NCI-H446 treated with DMSO at 0.1 percent for 48 hours (cell line): ENCODE measurements at places on chromosomes 12 and 14.

DNA sequence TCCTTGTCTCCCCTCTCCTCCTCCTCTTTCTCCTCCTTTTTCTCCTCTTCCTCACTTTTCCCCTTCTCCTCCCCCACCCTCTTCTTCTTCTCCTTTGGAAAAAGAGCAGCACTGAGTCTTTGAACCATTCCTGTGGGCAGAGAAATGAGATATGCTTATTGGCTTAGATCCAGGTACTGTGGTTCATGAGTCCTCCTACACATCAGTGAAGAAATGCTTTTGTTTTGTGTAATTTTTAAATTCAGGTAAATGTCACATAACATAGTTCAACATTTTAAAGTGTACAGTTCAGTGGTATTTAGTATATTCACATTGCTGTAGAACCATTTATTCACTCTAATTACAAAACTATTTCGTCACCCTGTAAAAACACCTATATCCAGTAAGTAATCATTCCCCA is 402.1 kb downstream of the AACS start:
- no peak for DNase-seq

DNA sequence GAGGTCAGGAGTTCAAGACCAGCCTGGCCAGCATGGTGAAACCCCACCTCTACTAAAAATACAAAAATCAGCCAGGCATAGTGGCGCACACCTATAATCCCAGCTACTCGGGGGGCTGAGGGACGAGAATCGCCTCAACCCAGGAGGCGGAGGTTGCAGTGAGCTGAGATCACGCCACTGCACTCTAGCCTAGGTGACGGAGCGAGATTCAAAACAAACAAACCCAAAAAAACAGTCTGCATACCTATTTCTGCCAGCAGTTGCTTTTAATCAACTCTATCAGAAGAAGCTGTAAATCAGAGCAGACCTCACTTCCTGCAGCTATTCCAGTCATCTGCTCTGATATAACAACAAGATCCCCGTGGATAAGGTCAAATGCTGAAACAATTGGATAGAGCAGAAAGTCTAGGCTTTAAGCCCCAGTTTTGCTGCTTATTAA is 50.5 kb downstream of the LIMA1 start:
- DNase-seq, result no peak

- DNase-seq, result no peak
These were observed 552.7 kb downstream of the SNAPC1 start for GRCh38 chr14:62314871-62315270.

GRCh38 chr12:19025582-19025981 is 104.0 kb upstream of the PLEKHA5 start:
- no peak for DNase-seq

- DNase-seq, result no peak
These were observed 33.6 kb upstream of the BDKRB2 start for GRCh38 chr14:96170961-96171592.

DNA sequence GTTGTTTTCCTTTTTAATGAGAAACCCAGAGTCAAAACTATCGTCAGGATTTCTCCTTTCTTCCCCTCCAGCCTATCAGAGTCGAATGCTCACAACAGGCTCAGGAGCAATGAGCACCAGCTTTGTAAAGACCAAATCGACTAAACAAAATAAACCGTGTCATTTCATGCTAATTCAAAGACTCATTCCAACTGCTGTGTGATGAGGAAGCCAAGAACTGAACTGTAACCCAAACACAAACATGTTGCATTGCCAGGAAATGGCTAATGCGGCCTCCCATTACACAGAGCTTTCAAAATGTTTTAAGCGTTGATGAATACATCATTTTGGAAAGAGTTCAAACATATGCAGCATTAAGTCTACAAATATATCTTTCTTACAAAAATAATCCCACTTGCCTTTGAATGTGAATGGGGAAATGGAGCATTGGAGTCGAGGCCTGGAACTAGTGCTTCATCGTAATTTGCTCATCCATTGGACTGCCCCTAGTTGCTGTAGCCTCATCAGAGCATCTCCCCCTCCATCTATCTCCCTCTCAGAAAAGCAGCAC is 349.5 kb downstream of the GXYLT1 start:
- DNase-seq, result peak; percentile 89

DNA sequence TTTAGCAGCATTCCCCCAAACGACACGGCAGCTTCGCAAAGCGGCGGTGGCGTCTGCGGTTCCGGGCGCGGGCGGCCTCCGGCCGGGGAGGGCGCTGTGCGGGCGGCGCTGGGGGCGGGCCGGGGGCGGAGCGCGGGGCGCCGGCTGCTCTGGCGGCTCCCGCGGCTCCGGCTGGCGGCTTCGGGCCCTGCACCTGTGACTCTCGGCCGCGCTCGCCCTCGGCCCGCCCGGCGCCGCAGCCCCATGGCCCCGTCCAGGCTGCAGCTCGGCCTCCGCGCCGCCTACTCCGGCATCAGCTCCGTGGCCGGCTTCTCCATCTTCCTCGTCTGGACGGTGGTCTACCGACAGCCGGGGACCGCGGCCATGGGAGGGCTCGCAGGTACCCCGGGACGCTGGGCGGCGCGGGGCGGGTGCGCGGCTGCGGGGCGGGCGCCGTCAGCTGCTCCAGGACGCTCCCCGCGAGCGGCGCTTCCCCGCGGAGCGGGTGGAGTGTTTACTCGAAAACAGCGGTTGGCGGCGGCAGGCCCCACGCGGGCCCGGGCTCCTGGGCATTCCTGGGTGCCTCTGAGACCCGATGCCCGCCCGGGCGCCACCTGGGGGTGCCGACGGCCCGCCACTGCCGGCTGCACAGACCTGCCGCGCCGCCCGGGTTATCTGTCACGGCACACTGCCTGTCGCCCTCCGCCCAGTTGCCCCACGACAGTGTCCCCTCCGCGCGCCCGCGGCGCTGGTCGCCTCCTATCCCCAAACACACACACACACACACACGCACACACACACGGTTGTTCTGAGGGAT is at the start of gene SLC48A1:
Gene SLC48A1 (plus strand): TSS at position 177 of the 796 bp plus-strand sequence. CDS start 67 bp downstream, at position 244.
- DNase-seq, result peak; percentile 44

- DNase-seq, result peak; percentile 45
These were observed at the start of gene SRGAP1 for GRCh38 chr12:63844391-63845341. TSS of gene SRGAP1 (plus strand) at chr12:63844700. CDS start at chr12:63844817, 117 bp downstream.

DNA sequence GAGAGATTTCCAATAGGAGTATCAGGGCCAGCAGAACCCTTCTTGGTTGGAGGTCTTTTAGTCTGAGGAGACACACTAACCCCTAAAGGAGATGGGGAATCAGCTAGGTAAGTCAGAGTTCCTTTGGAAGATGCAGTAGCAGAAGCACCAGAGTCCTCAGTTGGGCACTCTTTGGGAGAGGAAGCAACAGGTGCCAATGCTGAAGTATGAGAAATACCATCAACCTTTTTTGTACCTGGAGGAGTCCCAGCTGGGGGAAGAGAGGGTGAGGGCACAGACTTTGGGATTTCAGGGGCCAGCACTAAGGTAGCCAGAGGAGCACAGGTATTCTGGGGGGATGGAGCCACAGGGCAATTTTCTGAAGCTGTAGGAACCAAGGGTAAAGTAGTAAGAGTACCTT is 6.0 kb downstream of the NACA start:
- no peak for DNase-seq

DNA sequence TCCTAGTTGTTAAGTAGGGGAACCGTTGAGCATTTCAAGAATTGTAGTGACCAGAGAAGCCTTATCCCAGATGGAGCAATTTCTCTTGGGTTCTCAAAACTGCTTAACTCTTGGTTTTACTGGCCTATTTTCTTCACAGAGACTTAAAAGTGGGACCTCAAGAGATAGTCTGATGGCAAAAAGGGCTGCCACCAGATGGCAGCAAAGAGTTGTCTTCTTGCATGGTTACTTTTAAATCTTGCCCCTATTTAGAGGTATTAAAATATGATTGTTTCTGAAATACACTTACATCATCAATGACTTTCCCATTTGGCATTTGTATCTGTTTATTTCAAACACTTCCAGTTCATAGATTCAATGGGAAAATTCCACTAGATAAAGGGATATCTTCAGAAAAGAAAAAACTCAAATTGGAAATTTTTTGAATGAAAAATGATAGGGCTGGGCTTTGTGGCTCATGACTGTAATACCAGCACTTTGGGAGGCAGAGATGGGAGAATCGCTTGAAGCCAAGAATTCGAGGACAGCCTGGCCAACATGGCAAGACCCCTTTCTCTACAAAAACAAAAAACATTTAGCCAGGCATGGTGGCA is 69.9 kb upstream of the CNTN1 start:
- peak; percentile 34 for DNase-seq

DNA sequence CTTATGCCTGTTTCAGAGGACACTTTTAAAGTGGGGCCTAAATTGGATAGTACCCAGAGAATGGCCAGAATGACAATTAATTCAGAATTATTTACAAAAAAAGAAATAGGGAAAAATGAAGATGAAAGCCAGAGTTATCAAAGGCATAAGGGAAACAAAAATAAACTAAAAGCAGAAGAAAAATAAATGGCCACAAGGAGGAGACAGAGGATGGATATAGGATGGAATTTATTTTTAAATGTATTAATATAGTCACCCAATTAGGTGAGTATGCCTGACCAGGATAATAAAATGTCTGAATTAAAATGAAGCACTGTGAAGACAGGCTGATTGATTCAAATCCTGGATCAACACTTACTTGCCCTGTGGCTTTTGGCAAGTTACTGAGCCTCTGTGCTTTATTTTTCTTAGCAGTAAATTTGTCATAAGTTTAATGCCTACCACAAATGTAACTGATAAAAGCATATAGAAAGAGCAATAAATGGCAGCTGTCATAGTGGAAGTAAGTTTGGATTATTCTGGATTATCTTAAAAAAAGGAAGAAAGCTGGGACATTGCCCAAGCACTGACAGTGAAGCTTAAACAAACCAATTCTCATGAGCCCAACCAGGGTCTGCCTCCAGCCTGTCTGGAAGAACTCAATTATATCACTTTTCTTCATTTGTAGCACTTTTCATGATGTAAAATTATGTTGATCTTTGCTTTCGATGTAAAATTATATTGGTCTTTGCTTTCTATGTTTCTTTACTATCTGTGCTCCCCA is 3.5 kb downstream of the CLEC9A start:
- no peak for DNase-seq

GRCh38 chr12:124904306-124905098 is 9.9 kb downstream of the UBC start:
- DNase-seq, result no peak

DNA sequence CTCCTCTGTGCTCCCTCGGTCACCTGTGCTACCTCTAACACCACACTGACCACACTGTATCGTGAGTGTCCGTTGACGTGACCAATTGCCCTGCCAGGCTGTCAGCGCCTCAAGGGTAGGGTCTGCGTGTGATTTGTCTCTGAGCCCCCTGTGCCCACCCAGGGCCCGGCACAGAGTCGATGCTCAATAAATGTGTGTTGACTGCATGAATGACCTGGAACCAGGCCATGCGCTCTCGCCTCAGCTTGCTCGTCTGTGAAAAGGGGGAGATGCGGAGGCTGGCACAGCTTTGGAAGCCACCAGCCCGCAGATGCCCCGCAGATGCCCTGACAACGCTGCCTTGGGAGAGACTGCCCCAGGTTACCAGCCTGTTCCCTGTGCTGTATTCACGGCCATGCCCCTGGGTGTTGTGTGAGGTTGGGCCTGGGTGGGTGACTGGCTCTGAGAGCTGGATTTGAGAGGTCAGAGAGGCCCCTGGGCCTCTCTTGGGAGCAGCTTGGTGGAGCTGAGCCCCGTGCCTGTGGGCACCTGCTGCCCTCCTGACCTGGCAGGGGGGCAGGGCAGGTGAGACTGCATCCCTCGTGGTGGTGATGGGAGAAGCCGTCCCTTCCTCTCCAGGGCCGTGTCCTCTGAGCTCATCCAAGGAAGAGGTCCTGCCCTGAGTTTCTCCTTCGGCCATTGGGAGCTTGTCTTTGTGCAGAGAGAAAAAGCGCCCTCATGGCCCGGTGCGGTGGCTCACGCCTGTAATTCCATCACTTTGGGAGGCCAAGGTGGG is 43.2 kb downstream of the CYP46A1 start:
- no peak for DNase-seq

- DNase-seq, result no peak
These were observed 5.7 kb upstream of the DNAAF2 start for GRCh38 chr14:49640540-49641417.

- DNase-seq, result no peak
These were observed 415.1 kb downstream of the TMEM121 start for GRCh38 chr14:105941226-105942166.

GRCh38 chr14:45970621-45971020 is 681.0 kb downstream of the RPL10L start:
- no peak for DNase-seq

GRCh38 chr12:67590149-67590790 is 58.3 kb upstream of the DYRK2 start:
- no peak for DNase-seq

- DNase-seq, result no peak
These were observed 118.3 kb downstream of the GALC start for GRCh38 chr14:87874676-87875075.

DNA sequence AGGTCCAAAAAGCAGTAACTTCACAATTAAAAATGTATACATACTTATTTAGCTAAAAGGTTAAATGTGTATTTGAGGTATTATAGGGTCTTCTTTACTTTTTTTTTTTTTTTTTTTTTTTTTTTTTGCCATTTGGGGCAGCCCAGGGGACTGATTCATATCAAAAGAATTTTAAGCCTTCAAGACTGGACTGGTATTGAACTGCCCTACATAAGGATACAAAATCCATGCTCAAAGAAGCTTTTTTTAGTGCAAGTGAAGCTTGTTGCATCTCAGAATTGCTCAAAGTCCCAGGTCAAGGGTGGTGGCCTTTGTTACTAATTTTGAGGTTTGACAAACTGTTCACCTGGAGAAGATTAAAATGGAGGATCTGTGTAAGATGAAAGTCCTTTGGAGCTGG is 124.0 kb downstream of the APAF1 start:
- no peak for DNase-seq

- peak; percentile 70 for DNase-seq
These were observed 132.6 kb upstream of the PLEKHG7 start for GRCh38 chr12:92570056-92570753.

DNA sequence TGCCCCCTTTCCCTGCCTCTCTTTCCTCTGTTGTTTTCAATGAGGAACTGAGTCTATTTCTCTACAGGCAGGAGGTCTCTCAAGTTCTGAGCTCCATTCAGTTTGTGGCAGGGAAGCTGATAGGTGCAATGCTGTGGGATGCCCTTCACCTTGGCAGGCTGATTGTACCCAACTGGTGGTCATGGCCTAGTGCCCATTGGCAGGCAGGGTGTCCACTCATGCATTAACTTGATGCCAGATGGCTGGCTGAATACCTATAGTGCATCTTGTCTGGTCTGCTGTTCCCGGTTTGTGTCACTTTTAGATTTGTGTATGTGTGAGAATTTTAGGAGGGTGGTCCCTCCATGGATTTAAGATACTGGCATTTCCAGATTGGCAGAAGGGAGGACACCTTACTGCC is 20.0 kb upstream of the ITGA5 start:
- DNase-seq, result no peak

GRCh38 chr14:85471744-85472143 is 58.2 kb upstream of the FLRT2 start:
- DNase-seq, result no peak
